ENCODE measurements at places on chromosomes 6 and 20.
A peak's percentile ranks its signal among the peaks of the same experiment; 100 is the strongest.

DNA sequence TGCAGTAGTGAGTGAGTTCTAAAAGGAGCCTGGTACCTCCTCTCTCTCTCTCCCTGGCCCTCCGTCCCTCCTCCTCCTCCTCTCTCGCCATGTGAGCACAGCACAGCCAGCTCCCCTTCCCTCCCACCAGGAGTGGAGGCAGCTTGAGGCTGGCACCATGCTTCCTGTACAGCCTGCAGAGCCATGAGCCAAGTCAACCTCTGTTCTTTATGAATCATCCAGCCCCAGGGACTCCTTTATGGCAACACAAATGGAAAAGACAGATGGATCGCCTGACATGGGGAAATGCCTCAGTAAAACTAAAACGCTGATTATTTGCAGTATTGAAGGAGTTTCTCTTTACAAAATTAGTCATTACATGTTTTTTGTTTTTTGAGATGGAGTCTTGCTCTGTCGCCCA is 233.7 kb upstream of the ARID1B start:
- DNase-seq: no peak

DNA sequence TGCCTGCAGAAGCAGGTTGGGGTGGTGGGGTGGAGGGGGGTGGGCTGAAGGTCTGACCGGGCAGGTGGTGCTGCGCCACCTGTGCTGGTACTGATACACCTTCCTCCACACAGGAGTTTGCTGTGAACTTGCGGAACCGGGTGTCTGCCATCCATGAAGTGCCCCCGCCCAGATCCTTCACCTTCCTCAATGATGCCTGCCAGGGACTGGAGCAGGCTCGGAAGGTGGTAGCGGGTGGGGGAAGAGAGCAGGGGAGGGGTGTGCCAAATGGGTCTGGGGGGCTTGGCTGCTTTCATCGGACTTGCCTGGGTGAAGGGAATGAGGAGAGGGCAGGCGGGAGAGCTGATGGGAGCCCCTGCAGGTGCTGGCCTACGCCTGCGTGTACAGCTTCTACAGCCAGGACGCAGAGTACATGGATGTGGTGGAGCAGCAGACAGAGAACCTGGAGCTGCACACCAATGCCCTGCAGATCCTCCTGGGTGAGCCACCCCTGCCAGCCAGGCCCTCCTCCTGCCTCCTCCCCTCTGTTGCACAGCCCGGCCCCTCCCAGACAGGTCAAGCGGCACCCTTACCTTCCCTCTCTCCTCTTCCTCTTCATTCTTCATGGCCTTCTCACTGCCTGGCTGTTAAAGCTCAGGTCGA is 6.7 kb downstream of the DNPH1 start:
- no peak for DNase-seq

DNA sequence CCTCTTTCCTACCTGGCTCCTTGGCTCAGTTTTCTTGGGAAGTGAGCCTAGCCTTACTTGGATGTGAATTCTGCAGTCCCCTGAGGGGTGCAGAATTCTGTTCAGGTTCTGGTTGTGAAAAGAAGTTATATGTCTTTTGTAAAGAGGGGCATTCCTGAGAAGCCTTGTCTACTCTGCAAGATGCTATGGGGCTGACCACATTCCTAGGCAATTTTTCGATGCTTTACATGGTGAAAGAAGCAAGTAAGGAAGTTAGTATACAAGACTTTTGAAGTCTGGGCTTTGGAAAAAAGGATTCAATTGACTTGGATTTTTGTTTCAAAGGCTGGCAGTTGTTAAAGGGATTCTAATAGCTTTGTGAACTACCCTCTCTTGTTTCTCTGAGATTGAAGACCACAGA is 167.9 kb upstream of the STMND1 start:
- DNase-seq: no peak

DNA sequence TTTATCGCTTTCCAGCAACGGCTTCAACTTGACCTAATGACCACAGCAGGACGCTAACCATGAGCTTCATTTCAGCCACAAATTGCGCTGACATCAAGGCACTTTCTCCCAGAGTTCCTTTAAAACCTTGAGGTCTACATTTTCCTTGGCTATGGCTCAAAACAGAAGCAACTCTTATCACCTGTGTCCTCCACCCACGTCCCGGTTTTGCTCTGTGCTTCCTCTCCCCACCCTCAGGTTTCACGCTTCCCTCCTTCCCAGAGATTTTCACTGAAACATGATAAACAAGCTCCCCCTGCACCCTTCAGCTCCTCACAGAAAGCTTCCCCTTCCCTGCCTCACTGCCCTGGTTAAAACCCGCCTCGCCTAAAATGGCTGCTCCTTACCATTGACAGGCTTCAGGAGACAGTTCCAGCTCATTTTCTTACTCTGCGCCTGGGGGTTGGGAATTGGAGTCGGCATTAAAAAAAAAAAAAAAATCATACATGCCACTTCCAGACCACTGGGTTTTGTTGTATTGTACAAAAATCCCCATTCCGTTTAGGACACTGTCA is 229.5 kb downstream of the UBE3D start:
- no peak for DNase-seq

DNA sequence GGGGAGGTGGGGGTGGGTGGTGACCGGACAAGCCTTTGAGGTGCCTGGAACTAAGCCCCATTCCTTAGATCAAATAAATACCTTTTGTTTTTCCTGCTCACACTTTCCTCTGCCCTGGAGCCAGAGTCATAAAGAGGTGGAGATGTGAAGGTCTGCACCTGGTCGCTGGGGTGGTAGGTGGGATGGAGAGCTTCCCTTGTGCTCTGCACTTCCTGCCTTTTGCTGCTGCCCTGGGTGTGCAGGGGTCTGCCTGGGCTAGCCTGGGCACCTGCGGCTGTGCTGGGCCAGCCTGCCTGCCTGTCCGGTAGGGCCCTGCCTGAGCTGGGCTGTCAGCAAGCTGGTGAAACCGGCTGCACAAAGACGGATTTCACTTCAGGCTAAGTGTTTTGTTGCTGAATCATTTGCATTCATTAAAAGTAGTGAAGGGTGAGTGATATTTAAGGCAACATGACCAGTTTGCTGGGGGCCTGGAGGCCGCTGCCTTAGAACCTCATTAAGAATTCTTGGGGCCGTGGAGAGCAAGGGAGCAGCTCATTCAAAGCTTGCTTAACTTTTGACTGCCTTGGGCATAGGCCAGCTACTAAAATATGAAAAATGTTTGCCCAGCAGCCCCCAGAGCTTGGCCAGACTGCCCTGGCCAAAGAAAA is 20.5 kb downstream of the PTK7 start:
- peak; percentile 79 for DNase-seq

DNA sequence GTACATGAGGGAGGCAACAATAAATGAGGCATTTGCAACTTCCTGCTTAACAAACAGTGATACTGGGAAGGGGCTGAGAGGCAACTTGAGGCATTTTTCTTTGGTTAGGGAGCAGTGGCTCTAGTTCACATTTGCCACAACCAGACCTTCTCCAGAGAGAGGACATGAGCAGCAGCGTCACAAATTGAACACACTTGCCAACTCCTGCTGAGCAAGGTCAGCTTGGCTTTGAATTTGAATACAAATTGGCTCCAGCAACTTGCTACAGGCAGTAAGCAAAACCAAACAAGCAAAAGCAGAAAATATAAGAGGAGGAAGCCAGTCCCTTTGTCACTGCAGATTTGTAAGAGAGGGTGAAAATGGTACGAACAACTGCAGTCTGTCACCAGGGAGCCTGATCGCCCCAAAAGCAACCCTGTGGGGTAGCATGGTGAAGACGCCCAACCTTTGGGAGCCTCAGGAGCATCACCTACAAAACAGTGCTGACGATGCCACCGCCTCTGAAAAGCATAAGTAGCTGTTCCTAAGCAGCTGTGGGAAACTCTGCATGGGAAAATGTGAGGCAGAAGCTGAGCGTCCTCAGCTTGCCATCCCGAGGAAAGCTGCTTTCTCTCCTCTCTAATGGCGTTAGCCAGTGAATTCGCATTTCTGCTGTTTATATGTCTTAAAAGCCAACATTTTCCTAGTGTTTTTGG is 378.7 kb downstream of the RNGTT start:
- no peak for DNase-seq

GRCh38 chr20:5160882-5161281 is 34.1 kb downstream of the CDS2 start:
- no peak for DNase-seq

GRCh38 chr6:24412294-24412693 is 9.6 kb downstream of the MRS2 start:
- no peak for DNase-seq

DNA sequence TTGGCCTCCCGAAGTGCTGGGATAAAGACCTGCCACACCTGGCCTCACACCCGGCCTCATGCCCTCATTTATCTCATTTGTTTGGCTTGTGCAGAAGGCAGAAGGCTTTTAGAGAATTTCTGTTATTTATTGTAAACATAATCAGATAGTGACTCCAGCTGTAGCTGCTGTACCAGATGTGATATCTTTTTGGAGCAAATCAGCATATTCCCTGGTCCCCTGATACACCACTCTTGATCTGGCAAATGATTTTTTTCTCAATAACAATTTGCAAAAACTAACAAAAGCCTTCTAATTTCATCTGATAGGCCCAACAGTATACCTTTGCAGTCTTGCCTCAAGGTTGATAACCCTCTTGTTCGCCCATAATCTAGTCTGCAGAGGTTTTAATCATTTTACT is 26.5 kb upstream of the TULP1 start:
- DNase-seq: no peak

DNA sequence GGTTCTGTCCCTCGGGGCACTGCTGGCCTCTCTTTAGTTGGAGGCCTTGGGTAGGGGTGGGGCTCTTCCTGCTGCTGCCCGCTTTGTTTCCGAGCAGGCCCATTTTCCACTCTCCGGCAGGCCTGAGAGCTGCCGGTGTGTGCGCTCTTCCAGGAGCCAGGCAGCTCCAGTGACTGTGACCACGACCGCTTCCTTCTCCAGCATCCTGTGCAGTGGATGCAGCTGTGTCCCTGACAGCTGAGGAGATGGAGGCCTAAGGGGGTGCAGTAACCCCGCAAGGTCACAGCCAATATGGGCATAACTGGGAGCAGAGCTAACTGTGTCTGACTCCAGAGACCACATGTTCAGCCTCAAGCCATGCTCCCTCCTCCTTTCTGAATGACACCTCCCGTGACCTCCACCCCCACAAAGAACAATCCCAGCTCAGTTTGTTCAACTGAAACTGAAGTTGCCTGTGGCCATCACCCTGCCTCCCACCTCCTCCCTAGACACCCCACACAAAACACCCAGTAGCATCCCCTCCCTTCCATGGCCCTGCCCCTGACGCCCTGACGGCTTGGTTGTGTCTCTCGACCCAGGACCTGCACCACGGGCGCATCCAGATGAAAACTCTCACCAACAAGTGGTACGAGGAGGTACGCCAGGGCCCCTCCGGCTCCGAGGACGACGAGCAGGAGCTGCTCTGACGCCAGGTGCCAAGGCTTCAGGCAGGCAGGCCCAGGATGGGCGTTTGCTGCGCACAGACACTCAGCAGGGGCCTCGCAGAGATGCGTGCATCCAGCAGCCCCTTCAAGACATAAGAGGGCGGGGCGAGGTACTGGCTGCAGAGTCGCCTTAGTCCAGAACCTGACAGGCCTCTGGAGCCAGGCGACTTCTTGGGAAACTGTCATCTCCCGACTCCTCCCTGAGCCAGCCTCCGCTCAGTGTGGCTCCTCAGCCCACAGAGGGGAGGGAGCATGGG is 27.8 kb downstream of the SPATA2 start:
- DNase-seq: no peak

DNA sequence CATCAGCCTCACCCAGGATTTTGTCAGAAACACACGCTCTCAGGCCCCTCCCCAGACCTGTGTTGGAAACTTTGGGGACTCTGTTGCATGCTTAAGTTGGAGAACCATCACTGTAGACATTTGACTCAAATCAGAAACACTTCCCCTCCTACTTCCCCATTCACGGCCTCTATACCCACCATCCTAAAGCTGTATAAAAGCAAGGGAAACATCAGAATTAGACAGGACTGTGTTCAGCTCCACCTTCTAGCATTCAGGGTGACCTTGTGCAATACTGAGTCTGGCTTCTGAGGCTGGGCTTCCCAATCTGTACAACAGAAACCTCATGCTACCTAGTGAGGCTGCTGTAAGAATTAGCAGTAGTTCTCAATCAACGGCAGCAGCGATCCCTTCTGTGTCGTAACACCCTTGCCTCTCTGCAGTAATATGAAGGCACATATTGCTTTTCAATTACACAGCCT is 252.3 kb downstream of the LY86 start:
- DNase-seq: no peak

DNA sequence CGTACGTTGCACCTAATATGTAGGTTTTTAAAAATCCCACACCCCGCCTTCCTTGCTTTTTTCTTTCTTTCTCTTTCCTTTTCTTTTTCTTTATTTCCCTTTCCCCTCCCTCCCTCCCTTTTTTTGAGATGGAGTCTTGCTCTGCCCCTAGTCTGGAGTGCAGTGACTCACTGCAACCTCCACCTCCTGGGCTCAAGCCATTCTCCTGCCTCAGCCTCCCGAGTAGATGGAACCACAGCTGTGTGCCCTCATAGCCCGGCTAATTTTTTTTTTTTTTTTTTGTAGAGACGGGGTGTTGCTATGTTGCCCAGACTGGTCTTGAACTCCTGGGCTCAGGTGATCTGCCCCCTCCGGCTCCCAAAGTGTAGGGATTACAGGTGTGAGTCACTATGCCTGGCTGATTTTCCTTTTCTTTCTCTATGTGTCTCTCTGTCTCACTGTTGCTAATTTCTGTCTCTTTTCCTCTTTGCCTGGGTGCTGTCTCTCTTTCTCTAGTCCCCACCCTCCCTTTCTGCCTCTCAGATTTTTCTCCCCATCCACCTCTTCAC is 61.2 kb downstream of the SRC start:
- no peak for DNase-seq

- DNase-seq: peak; percentile 54
These were observed 66.2 kb downstream of the GNAS-AS1 start for GRCh38 chr20:58784321-58785074.

DNA sequence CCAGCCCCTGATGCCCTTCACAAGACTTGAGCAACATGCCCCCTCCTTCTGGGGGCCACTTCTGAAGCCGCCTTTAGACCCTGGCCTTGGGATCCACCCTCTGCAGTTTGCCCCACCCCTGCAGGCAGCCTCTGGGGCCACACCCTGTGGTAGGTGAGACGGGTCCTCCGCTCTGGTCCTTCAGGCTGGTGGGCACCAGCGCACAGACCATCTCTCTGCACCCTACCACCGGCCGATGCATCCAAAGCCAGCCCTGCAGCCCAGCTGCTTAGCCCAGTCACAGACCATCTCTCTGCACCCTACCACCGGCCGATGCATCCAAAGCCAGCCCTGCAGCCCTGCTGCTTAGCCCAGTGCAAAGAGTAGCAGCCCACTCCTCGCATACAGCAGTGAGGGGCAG is 159.3 kb upstream of the ECI2 start:
- DNase-seq: no peak

DNA sequence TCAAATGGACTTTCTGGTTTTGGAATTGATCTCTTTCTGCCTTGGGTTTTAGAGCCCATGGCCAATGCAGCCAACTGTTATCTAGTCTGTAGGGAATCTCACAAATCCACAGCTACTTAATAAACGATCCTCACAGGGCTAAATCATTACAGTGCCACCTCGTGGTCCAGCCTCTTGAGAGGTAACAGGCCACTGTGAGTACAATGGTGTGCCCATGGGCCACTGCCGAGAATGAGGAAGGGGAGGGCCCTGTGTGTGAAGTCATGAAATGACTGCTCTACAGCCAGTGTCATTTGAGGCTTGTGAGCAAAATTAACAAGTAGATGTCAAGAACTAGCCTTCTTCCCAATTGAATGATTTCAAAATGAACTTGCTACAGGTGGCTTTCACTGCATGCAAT is 54.3 kb upstream of the GMPR start:
- DNase-seq: no peak

- no peak for DNase-seq
These were observed 27.7 kb upstream of the GTF3C6 start for GRCh38 chr6:110930781-110931180.

Measured in upper lobe of right lung (tissue), 1 donor.